ENCODE measurements at places on chromosomes 2 and 18. TPM values are rescaled to one million over a fixed set of nuclear protein-coding genes. Genes with fewer than 3 reads are reported as not detected.

GRCh38 chr2:117341690-117342089, 472.8 kb upstream of the DDX18 start:
- DNase-seq: no peak

GRCh38 chr2:8102470-8102869, 579.4 kb upstream of the ID2 start:
- DNase-seq: no peak

DNA sequence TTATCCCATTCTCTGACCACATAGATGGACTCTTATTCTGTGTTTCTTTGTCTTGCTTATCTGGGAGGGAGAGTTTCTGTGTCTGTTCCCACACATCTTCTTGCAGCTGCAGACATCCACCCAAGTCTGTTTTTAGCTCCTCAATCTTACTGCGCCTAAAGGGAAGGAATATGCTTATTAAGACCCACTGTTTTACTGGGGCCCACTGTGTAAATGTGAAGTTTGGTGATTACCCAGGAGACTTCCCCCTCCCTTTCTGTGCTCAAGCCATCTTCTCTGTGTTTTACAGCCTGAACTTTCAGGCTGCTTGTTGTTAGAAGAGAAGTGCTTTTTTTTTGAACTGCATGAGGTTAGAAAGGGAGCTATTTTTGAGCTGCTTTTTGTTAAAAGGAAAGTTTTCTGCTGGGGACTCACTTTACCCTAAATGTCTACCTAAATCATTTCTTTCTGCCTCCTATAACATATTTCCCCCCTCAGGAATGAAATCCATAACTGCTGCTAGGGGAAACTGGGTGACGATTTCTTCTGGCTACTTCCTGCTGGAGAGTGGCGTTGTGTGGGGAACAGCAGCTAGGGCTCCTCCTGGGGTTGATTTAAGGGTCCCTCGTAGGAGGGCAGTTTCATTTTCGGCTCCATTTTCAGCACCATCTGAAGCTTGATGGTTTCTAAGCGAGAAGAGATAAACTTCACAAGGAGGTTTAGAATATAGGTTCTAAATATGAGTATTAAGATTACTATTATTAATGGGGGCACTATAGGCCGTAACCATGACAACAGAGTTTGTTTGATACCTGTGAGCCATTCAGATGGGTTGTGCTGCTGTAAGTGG, 39.5 kb upstream of the GMCL1 start:
- DNase-seq: no peak

- DNase-seq: no peak
These were observed 255.7 kb downstream of the HNMT start for GRCh38 chr2:138219961-138220360.

DNA sequence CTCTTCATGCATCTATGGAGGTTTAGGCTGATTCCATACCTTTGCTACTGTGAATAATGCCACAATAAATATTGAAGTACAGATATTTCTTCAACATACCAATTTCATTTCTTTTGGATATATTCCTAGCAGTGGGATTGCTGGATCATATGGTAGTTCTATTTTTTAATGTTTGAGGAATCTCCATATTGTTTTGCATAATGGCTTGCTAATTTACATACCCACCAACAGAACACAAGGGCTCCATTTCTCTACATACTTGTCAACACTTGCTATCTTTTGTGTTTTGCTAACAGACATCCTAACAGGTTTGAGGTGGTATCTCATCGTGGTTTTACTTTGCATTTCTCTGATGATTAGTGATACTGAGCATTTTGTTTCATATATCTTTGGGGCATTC, 253.2 kb downstream of the ZNF804A start:
- no peak for DNase-seq

- no peak for DNase-seq
These were observed 22.3 kb downstream of the PXDN start for GRCh38 chr2:1721706-1722646.

DNA sequence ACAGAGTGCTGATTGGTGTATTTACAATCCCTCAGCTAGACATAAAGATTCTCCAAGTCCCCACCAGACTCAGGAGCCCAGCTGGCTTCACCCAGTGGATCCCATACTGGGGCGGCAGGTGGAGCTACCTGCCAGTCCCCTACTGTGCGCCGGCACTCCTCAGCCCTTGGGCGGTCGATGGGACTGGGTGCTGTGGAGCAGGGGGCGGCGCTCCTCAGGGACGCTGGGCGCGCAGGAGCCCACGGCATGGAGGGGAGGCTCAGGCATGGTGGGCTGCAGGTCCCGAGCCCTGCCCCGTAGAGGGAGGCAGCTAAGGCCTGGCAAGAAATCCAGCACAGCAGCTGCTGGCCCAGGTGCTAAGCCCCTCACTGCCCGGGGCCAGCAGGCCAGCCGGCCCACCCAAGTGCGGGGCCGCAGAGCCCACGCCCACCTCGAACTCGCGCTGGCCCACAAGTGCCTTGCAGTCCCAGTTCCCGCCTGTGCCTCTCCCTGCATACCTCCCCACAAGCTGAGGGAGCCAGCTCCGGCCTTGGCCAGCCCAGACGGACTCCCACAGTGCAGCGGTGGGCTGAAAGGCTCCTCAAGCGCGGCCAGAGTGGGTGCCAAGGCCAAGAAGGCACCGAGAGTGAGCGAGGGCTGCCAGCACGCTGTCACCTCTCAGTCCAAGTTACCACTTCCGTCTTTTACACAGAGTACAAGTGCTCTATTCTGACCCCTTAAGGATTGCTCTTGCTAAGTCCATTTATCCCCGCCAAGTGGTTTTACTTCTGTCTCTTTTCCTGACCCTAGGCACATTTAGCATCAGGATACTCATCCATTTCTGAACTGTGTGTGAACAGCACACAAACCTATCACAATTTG, 1.7 kb upstream of the RPE start:
- DNase-seq: no peak

DNA sequence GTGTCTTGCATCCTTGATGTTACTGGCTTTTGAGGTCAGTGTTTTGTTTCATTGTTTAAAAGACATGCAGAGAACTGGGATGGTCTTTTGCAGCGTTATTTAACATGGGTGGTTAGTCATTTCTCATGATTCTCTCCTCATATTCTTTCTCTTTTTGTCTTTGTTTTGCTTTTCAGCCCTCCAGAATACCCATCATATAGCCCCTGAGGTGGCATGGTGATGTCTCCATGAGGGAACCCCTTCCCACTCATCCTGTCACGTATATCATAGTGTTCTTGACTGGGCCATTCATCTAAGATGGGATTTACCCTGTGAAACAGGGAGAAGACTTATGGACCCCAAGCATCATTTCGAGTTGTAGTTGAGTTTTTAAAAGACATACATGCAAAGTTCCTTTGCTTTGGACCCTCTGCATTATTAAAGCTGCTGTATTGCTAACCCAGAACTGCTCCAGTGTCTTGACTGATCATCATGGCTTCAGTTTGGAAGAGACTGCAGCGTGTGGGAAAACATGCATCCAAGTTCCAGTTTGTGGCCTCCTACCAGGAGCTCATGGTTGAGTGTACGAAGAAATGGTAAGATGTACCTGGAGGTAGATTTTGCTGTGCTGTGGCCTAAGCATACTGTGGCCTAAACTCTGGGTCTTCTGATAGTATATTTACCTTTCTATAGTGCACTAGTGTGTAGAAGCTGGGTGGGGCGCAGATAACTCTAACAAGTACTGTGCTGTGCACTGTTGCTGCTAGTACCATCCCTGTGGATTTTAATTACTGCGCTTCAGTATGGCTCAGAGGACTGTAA, 1.4 kb downstream of the EHBP1 start:
- DNase-seq: no peak

- no peak for DNase-seq
These were observed 44.2 kb downstream of the KCNG2 start for GRCh38 chr18:79841936-79842335.

- no peak for DNase-seq
These were observed 172.4 kb upstream of the HS6ST1 start for GRCh38 chr2:128490881-128491691.

DNA sequence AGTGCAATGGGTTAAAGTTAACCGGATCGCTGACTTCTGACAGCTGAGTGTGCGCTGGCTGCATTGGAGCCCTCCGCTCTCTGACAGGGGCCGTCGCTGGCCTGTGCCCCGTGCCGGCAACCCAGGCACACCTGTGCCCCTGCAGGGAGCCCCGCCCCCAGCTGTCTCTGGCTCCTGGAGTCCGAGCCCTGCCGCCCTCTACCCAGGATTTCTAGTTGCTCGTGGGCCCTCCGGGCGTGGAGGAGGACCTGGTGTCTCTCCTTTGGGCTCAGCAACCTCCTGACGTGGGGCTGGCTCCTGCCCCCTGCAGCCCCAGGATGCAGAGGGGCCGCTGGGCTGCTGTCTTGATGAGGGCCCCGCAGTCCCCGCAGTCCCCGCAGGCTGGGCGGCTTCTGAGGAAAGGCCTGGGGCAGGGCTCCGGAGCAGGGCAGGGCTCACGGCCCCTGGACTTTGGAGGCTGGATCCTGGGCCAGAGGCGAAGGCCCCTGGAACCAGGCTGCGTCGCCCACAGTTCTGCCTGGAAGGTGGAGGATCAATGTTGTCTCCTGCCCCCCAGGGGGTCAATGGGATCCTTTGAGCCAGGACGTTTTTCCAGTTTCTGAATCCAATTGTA, 172.8 kb downstream of the RNF144A start:
- no peak for DNase-seq

GRCh38 chr2:105127289-105127915, 89.5 kb downstream of the MRPS9 start:
- DNase-seq: no peak

GRCh38 chr2:40127890-40128557, 323.9 kb downstream of the SLC8A1 start:
- DNase-seq: no peak

DNA sequence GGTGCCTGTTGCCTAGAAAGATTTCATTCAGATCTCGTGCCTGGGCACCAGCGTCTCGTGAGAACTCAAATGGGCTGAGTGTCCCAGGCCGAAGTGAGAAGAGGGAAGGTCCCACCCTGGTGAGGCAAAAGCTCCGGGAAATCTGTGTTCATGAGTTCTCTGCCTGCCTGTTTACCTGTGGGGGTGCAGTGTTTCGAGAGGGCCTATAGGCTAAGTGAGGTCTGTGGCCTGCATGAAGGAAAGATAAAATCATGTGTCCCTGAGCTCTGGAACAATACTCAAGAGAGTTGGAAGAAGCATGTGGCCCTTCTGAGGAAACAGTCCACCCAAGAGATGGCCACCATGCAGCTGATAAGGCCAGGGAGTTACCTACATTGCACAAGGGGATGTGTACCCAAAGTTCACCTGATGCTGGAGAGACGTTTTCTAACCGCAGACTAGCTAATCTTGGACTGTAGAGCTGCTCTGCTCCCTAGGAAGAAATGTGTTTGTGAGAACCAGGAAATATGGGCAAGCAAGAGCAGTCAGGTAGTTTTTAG, 63.5 kb upstream of the ST3GAL5 start:
- DNase-seq: no peak

DNA sequence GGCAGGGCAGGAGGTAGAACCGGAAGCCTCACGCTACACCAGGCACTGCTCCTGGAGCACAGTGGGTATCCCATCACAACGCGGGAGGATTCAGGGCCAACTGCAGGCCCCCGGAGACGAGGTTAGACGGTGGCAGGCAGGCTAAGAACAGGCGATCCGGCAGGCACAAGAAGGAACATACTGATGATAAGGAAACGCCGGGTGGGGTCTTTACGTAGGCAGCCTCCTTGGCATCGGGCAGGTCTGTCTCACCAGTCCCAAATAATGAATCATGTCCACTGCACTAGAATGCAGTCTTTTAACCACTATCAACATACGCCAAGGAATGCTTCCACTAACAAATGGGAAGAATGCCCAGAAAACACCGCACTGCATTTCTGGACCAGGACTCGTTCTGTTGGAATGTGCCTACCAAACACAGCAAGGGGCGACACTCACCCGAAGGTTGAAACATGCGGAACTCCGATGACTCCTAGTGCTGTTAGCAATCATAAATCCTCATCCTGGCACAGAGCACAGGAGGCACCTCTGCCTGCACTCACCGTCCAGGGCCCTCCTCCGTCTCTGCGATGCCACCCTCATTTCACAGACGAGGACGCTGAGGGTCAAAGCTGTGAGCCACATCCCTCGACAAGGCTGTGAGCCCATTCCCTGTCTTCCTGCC, 35.2 kb downstream of the ZNF516 start:
- DNase-seq: no peak

DNA sequence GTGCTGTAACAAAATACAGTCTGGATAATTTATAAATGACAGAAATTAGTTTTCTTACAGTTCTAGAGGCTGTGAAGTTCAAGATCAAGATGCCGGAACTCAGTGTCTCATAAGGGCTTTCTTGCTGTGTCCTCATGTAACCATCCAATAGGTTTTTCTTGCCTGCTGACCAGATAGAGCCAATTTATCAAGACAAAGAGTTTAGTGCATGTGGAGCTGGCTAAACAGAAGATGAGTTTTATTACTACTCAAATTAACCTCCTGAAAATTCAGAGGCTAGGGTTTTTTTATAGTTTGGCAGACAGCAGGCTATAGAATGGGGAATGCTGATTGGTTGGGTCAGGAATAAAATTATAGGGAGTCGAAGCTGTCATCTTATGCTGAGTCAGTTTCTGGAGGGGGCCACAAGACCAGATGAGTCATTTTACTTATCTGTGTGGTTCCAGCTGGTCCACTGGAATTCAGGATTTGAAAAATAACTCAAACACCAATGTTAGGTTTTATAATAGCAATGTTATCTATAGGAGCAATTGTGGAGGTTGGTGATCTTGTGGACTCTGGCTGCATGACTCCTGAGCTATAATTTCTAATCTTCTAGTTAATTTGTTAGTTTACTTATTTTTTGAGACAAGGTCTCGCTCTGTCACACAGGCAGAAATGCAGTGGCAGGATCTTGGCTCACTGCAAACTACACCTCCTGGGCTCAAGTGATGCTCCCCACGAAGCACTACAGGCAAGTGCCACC, 3.2 kb upstream of the PDK1 start:
- no peak for DNase-seq

GRCh38 chr2:202154613-202155012, 81.6 kb downstream of the KIAA2012 start:
- DNase-seq: no peak

DNA sequence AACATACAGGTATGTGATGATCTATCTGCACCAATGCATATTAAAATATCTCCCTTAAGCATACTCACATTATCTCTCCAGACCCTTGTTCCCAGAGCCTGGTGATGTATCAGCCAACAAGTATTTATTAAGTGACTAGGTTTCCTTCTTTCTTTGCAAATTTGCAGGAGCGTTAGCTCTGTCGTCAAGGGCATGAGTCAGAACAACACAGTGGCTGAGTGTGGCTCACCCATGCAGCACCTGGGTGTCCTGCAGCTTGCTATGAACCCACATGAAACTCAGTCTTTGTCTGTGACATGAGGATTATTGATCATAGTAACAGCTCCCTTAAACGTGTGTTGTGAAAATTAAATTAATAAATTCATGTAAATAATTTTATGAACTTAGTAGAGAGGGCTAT, 96.6 kb downstream of the PIEZO2 start:
- no peak for DNase-seq

- no peak for DNase-seq
These were observed 1.8 kb downstream of the SLC4A3 start for GRCh38 chr2:219628986-219629901.

Gene PTGR3
- 12.8 TPM for total RNA-seq

Gene ICA1L
- 4.0 TPM for total RNA-seq

Gene LIPG
- total RNA-seq: 0.15 TPM

Gene TNFRSF11A
- 1.3 TPM for total RNA-seq

Gene KCNF1
- total RNA-seq: not detected
